ENCODE measurements at places on chromosomes 7 and 10. TPM values are rescaled to one million over a fixed set of nuclear protein-coding genes. Genes with fewer than 3 reads are reported as not detected.

DNA sequence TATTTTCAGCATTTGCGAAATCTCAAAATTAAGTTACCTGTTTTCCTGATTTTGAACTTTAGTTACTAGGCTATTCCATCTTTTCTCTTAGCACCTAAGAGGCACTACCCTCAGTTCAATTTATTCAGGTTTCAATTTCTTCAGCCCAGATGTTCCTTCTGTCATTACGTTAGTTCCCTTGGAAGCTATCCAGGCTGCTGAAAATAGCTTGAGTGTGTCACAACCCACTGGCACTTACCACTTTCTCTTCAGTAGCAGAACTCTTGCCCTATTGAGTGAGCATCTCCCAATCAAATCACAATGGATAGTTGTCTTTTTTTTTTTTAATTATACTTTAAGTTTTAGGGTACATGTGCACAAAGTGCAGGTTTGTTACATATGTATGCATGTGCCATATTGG is 332.7 kb upstream of the LRGUK start:
- DNase-seq = no peak

GRCh38 chr7:118006979-118007378 is 133.7 kb upstream of the CTTNBP2 start:
- no peak for DNase-seq

SNCG gene
- 4.7 TPM for polyA plus RNA-seq

DNA sequence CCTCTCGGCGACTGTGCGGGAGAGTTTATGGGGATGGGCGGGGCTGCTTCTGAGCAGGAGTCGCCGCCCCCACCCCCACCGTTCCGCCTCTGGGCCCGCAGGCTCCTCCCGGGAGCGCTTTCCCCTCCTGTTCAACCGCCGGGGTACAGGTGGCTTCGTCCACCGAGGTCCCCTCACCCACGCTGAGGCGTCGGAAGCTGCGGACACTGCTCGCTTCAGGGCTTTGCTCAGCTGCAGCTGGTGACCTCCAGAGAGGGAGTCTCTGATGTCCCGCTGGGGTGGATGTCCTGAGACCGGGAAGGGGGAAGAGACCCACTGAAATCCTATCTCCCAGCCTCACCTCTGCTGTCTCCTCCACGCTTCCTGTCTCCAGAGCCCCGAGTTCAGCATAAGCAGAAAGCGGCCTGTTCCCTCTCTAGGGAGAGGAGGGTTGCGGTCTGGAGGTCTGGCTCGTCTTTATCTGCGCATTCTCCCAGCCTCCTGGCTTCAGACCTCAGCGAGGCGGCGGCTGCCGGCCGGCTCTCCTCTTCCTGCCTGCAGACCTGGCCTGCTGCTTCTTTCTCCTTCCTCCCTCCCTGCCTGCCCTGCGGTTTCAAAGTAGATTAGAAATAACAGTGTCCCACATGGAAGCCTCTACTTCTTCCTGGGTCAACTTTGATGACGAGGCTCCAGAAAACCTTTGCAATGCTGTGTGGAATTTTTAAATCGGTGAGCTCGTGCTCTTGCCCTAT is 1.8 kb downstream of the CYP2E1 start:
- DNase-seq = no peak

DNA sequence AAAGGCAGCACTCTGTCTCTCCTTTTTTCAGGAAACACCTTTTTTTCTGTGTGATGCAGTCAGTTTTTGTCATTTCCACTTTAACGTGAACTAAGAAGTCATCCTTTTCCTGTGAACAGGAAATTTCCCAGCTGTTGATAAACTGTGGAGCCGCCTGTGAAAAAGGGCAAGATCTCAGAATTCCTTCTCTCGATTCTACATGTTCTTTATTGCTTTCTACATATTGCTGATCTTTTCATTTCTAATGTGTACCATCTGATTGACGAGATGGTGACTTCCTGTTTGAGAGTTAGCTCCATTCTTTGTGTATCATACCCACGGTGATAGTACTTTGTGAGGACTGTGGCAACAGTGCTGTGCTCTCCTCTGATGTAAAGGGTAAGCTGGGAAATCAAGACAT is 50.4 kb downstream of the ADD3 start:
- DNase-seq = no peak

GRCh38 chr10:23344241-23344841 is at the start of gene C10orf67:
TSS of gene C10orf67 (minus strand) at chr10:23344797. CDS start at chr10:23344774, 23 bp downstream.
- peak; percentile 33 for DNase-seq

FMC1 gene
- polyA plus RNA-seq = 21.0 TPM

All from hindlimb muscle (tissue), 1 donor.